A172 (cell line): ENCODE measurements at places on chromosomes 11 and 22.
A peak's percentile ranks its signal among the peaks of the same experiment; 100 is the strongest.

DNA sequence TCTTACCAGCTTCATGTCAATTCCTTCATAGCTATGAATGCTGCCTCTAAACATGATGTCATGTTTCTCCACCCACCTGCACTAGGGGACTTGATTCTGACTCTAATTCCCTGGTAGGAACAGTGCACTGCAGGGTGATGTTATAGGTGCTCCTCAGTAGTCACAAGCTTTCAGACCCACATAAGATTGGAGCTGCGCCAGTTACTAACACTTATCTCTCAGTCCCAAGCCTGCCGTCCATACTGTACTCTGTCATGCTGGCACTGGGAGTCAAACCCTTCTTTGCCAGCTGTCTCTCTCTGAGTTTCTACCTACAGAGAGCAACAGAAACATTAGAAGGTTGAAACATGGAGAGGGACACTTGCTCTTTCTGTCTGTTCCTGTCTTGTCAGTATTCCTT is 5.5 kb downstream of the OR56A1 start:
- no peak for DNase-seq

DNA sequence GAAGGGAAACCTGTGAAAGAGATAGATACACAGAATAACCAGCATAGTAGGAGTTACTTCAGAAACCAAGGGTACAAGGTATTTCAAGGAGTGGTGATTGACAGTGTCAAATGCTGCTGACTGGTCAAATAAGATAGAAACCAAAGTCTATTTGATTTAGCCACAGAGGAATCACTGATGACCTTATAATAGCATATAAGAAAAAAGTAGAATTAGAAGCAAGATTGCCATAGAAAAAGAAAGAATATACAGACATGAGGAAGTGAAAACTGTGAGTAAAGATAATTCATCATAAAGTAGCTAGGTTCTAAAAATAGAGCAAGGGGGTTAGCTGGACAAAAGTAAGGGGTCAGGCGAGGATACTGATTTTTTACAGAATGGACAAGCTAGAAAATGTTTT is 14.2 kb downstream of the ZBTB44 start:
- DNase-seq = no peak

GRCh38 chr11:88799771-88800500 is 265.8 kb downstream of the GRM5 start:
- no peak for DNase-seq

- no peak for DNase-seq
These were observed 812 bp downstream of the JAM3 start for GRCh38 chr11:134069426-134070341.

DNA sequence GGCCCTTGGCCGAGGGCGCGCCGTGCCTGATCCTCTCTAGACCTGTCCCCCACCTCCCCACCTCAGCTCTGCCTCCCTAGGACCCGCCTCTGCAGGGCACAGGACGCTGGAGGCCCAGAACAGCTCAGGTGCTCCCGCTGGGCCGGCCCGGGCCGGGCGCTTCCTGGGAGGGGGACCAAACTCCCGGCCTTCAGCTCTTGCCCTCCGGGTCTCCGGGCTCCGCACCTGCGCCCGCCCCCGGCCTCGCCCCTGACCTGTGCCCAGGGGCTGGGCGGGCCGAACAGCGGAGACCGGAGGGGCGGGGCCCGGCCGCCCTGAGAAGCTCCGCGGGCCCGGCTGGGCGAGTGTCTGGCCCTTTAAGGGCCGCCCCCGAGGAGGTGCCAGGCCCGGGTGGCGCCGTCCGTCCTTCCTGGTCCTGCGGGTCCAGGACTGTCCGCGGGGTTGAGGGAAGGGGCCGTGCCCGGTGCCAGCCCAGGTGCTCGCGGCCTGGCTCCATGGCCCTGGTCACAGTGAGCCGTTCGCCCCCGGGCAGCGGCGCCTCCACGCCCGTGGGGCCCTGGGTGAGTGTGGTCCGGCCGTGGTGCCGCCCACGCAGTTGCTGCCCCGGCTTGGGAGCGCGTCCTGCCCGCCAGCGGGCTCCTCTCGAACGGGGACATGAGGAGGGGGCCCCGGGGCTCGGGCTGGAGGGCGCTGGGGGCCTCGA is at the start of gene SSH3:
Gene SSH3 (plus strand): TSS at position 399 of the 703 bp plus-strand sequence. CDS start 96 bp downstream, at position 495.
- no peak for DNase-seq

- no peak for DNase-seq
These were observed 237.8 kb downstream of the NXPE2 start for GRCh38 chr11:114915871-114916805.

DNA sequence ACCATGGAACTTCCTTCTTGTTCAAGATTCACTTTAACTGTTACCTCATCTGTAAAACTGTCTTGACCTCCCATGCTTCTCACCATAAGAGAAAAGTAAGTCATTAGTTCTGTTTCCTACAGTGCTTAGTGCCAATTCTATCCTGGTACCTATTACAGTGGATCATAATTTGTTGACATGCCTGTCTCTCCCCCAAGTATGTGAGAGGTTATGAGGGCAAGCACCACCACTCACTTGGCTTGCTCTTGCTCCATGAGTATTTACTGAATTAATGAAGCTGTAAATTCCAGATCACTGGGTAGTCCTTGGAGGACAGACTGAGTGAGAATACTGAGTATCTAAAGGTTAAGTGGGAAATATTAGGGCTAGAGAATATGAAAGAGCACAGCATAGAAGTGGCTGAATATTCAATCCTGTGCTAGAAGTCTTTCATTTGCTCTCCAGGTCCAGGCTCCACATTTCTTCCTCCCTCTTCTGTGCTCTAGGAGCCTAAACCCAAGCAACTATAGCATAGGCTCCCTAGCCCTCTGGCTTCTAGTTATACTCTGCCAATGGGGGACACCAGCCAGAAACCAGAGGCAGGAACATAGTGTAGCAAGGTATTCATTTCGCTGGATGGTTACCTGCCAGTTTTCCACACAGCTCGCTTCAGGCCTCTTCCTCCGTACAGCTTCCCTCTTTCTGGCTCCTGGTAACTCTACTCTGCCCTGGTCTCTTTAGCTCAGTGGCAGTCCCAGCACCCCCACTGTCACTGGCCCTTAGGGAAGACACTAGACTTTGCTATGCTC is 118.2 kb upstream of the SLC5A12 start:
- DNase-seq = no peak

- DNase-seq = no peak
These were observed 98.8 kb upstream of the PITPNB start for GRCh38 chr22:28017859-28018258.

DNA sequence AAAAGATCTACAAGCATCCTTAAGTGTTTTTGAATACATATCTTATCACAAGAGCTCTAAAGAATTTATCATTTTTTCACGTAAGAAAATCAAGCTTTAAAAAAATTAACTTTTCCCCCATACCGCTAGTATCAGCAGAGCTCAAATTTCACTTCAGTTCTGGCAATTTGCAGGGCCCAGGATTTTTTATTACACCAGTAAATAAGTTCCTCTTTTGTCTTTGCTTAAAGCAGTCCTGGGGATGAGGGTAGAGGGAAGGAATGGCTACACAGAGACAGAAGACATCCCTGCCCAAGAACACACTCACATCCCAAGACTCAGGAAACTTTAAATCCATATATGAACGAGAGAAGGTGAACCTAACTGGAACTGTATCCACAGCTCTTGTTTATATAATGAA is 22.6 kb upstream of the SORL1 start:
- DNase-seq = no peak

- DNase-seq = no peak
These were observed 3.7 kb downstream of the PTS start for GRCh38 chr11:112229746-112230433.

- no peak for DNase-seq
These were observed 591.1 kb downstream of the BRD1 start for GRCh38 chr22:49236541-49237075.

DNA sequence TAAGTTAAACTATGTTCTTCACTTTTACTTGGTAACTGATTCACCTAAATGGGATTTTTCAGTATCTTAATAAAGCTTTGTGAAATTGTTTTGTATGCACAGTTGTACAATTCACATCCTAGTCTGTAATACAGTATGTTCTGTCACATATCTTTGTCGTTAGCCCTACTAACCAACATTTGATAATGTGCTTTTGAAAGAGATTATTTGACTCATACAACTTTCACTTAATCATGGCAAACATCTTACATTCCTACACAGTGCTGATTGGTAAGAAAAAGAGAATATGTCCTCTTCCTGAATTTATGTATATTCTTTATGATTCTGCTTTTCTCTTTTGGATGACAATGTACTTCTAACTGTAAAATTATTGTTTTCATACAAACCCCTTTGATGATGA is 234.5 kb downstream of the METTL15 start:
- peak; percentile 21 for DNase-seq

- no peak for DNase-seq
These were observed 627 bp upstream of the PEX26 start for GRCh38 chr22:18077087-18077638.

DNA sequence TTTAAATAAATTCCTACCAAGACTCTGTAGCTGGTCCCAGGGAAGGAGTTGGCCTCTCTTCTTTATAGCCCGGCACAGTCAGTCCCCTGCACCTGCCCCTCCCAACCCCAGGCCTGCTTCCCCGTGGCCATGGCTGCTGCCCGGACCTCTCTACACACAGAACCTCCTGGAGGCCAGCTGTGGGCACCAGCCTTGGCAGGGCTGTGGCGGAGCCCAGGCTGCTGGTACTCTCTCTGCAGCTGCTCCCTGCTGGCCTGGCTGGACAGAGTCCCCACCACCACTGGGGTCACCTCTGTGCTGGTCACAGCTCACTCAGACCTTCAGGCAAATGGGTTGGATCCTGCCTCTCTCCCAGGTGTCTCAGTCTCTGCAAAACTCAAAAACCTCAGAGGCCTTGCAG is 69.3 kb downstream of the LRP5 start:
- no peak for DNase-seq

DNA sequence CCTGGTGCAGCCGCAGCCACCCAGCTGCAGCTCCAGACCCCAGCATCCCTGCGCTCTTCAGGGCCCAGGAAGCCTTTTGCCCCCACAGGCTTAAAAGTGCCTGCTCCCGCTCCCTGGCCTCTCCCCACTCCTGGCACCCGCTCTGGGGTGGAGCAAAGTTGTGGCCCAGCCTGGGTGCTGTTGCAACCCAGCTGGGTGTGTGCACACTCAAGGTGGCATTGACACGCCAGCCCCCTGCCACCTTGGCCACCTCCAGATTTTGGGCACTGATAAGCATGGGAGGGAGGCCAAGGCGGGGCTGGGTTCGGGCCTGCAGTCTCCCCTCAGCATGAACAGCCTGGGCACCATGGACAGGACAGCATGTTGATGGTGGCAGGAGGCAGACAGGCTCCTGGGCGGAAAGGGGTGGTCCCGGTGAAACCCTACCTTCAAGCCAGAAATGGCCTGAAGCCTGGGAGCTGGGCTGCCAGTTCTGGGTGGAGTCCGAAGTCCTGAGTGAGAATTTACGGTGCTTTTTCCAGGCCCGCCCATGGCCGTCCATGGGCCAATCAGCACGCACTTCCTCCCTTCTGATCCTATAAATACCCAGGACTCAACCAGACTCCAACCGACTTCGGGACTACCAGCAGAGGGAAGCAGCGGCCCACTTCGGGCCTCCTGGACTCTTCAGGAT is 23.6 kb upstream of the RNASEH2C start:
- DNase-seq = no peak

DNA sequence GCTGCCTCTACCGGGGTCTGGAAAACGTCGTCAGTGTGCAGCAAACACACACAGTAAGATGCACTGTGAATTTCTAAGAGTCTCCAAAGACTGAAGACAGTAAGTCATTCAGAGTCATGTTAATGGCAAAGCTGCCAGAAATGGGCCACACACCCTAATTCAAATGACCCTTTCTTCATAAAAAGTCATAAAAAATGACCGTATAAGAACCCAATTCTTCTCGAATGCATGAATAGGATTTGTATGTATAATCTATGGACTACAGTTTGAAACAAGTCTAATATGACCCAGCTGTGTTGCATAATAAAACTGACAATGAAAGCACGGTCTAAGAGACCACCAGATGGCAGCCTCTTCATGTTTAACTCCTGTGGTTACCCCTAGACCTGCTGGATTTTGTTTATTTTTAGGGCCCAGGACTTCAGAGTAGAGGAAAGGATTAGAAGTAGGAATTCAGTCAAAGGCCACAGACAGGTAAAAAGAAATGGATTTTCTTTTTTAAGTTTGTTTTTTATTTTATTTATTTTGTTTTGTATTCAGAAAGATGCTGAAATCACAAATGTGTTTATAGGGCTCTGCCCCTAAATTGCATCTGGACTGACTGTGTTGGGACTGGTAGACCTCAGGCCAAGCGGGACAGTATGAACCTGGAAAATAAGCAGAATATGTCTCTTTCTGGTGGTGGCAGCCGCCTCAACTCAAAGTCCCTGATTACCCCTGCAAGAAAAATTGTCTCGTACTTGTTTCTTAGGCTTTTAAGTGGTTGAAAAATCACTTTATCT is 32.1 kb upstream of the SLC5A12 start:
- peak; percentile 68 for DNase-seq

DNA sequence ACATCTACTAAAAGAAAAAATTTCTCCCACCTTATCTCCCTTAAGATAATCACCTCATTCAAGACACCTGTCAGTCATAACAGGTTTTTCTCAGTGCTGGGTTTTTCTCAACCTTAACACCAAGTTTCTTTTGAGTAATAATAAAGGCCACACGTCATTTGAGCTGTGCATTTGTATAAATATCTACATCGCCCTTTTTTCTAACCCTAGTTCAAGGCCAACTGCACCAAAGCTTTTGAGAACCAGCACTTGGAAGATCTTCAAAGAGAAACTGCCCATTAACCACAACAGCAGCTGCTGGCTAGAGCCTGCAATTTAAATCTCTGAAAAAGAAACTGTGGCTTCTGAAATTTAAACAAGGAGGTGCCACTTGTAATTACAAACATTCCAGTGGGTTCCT is 6.9 kb downstream of the CADM1 start:
- no peak for DNase-seq

- DNase-seq = no peak
These were observed 6.3 kb downstream of the FDX1 start for GRCh38 chr11:110435780-110436717.

- DNase-seq = no peak
These were observed 194.7 kb upstream of the E2F8 start for GRCh38 chr11:19435306-19435989.
